ENCODE measurements at places on chromosomes 1 and 21. TPM values are rescaled to one million over a fixed set of nuclear protein-coding genes. Genes with fewer than 3 reads are reported as not detected.
A peak's percentile ranks its signal among the peaks of the same experiment; 100 is the strongest.

Gene OR2M3
- not detected for total RNA-seq

Gene TAS1R1
- total RNA-seq = not detected

Gene RHD
- total RNA-seq = not detected

Gene SH2D1B
- total RNA-seq = 0.76 TPM

Gene CFAP74
- total RNA-seq = not detected

Gene S100A7A
- not detected for total RNA-seq

Gene RCAN1
- 31.3 TPM for total RNA-seq

Gene CD101
- total RNA-seq = 1.3 TPM

GRCh38 chr21:41437729-41438128, 11.7 kb downstream of the MX1 start:
- H3K27ac ChIP-seq = no peak overlapping the region
- H3K4me3 ChIP-seq = no peak overlapping the region
- no peaks in the 10 kb centered on the region for H3K4me1 ChIP-seq
- H3K36me3 ChIP-seq = no peaks in the 10 kb centered on the region
- H3K27me3 ChIP-seq = no peaks in the 10 kb centered on the region

DNA sequence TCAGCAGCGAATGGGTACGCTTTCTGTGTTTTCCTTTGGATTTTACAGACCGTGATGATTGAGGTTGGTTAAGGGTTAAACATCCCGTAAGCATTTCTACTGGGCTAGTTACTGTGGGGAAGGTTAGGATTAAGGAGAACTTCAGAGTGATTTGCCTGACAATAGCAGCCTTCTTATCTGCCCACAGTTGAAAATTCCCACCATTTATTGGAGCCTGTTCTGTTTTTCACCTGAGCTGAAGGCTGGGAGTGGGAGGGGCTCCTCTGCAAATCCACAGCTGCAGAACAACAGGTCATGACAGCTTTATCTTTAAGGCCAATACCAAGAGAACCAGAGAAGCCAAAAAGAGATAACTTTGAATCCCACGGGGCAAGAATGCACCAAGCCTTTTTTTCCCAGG, 168.6 kb downstream of the KAZN start:
- H3K27me3 ChIP-seq = no peaks in the 10 kb centered on the region
- H3K27ac ChIP-seq = no peak overlapping the region
- H3K4me3 ChIP-seq = no peak overlapping the region
- no peak for DNase-seq

DNA sequence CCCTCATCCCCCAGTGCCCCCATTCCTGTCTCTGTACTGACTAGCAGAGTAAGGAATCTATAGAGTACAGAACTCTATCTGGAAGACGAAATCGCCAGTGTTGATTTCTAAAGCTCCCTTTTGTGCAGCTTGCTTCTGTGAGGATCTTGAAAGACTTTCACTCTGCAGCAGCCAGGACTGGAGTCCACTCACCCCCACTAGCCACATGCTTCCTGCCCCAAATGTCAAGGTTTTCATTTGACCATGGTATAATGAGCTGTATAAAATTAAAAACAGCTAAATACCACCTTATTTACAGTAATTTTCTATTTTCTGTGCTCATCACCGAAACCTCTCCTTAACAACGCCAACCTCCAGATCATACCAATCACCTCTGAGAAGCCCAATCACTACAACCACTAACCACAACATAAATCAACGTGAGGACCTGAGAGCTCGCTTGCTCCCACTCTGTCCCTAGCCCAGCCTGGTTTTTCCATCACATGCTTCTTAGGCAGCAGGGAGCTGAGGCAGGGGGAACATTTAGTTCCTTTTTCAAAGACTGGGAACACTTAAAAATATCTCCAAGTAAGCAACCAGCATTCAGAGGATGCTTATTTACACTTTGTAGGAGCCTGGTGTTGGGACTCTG, 56.1 kb upstream of the IRF2BP2 start:
- H3K27ac ChIP-seq = no peak overlapping the region
- no peaks in the 10 kb centered on the region for H3K27me3 ChIP-seq
- H3K4me3 ChIP-seq = no peak overlapping the region

DNA sequence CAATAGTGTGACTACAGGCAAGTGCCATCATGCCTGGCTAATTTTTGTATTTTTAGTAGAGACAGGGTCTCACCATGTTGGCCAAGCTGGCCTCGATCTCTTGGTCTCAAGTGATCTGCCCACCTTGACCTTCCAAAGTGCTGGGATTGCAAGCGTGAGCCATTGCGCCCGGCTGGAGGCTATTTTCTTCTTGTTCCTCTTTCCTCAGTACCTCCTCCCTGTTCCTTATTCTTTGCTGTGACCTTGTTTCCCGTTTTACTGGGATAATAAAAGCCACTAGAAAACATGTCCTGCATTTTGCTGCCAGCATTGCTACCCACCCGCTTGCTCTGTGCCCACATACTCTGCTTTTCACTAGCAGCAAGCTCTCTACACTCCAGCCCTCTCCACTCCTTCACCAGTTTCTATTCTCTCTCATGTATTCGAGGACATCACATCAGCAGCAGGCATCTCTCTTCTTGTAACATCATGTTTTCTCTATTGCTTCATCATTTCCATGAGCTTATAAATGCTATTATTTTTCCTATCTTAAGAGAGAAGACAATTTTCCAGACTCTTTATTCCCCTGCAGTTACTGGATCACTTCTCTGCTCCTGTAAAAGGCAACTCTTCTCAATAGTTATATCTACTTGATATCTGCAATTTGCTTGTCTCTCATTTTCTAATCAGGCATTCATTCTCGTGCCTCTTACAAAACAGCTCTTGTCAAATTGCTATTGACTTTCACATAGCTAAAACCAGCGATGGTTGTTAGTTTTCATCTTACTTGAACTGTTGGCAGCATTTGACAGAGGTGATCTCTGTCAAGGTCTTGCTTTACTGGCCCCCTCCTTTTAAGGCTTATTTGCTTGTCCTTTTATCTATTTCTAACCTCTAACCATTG, 34.5 kb upstream of the C21orf91 start:
- no peak overlapping the region for H3K4me3 ChIP-seq
- H3K36me3 ChIP-seq = no peaks in the 10 kb centered on the region

DNA sequence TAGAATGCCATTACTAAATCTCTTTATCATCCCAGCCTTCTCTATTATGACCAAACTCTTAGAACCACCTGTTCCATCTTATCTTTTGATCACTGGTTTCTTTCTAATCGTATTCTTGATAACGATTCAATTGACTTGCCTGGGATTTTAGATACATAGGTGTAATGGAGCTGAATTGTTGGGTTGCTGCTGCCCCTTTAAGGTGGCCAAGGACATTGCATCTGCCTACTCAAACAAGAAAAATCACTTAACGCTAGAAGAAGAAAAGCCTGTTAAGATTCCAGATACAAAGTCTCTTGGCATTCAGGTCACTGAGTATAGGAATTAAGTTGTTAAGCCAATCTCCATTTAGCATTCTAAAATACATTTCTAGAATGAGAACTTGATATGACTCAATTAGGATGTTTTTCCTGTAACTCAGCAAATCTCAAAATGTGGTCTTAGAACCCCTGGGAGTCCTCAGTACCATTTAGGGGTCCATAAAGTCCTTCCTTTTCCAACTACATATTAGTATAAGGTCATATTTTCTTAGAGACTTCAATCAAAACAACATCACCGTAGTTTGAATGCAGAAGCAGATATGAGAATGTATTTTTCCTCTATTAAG, 12.4 kb downstream of the NEXN start:
- no peaks in the 10 kb centered on the region for H3K4me1 ChIP-seq
- no peak overlapping the region for H3K4me3 ChIP-seq
- H3K27me3 ChIP-seq = no peaks in the 10 kb centered on the region
- H3K36me3 ChIP-seq = no peaks in the 10 kb centered on the region
- peak; percentile 39 for DNase-seq

GRCh38 chr1:241396747-241397681, 40.0 kb upstream of the RGS7 start:
- H3K4me1 ChIP-seq = no peaks in the 10 kb centered on the region
- H3K36me3 ChIP-seq = no peaks in the 10 kb centered on the region
- no peaks in the 10 kb centered on the region for H3K27me3 ChIP-seq
- no peak overlapping the region for H3K27ac ChIP-seq
- no peak overlapping the region for H3K4me3 ChIP-seq
- peak; percentile 64 for DNase-seq

- H3K27ac ChIP-seq = no peak overlapping the region
- peaks cover 2% of the 10 kb centered on the region for H3K27me3 ChIP-seq
- DNase-seq = no peak
- H3K36me3 ChIP-seq = no peaks in the 10 kb centered on the region
- no peak overlapping the region for H3K4me3 ChIP-seq
Measured at GRCh38 chr1:38331496-38332210, 285.1 kb upstream of the POU3F1 start.

DNA sequence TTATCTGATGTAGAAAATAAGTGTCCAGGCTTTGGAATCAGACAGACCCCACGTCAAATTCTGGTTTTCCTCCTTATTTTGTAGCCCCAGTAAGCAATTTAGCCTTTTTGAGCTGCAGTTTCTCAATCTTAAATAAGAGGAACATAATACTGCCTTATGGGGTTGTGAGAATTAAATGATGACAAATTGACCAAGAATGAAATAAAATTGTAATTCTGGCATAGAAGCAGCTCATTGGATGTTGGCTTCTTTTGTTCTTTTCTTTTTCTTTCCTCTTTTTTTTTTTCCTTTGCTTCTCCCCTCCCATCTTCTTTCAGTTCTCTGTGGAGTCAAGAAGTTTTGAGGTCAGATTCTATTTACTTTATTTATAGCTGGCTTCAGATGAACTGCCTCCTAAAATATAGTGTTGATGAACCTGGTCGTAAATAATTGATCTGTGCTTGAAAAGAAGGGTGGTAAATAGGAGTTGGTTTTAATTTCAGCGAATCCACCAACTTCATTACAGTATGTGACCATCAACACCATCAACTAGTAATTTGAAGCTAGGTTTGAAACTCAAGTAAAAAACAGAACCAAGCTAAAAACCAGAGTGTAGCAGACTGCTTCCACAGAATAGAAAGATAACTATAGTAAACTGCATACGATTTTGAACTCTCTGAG, 81.1 kb downstream of the CACHD1 start:
- no peaks in the 10 kb centered on the region for H3K27me3 ChIP-seq
- H3K27ac ChIP-seq = no peak overlapping the region
- H3K4me3 ChIP-seq = no peak overlapping the region
- peak; percentile 74 for DNase-seq
- H3K4me1 ChIP-seq = no peaks in the 10 kb centered on the region
- no peaks in the 10 kb centered on the region for H3K36me3 ChIP-seq

DNA sequence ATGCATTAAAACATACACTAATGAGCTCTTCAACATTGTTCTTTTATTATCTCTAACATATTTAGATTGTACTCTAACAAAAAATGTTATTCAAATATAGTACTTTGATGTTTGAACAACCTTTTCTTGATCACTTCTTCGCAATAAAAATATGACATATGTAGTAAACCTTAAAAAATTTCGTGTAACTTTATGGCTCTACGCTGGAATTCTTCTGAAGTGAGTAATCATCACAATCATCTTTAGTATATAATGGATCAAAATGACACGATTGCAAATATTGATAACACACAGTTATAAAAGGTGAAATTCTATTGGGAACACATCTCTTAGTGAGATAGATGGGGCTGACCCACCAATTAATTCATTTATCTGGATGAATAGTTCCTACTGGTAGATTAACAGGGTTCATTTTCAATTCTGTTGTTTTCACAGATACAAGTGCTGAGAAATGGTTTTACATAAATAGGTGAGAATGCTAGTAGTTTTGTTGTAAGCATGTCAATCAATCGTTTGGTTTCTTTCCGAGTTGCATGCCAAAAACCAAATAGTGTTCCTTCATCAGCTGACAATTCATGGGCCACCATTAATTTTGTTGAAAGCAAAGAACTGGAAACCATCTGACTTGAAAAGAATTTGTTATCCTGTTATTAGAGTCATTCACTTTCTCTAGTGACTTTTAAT, 1.5 kb upstream of the ZMPSTE24 start:
- H3K36me3 ChIP-seq = peaks cover 8% of the 10 kb centered on the region
- no peak overlapping the region for H3K27ac ChIP-seq
- H3K4me1 ChIP-seq = peaks cover 3% of the 10 kb centered on the region
- no peak for DNase-seq
- peak overlapping the region; percentile 97 for H3K4me3 ChIP-seq

DNA sequence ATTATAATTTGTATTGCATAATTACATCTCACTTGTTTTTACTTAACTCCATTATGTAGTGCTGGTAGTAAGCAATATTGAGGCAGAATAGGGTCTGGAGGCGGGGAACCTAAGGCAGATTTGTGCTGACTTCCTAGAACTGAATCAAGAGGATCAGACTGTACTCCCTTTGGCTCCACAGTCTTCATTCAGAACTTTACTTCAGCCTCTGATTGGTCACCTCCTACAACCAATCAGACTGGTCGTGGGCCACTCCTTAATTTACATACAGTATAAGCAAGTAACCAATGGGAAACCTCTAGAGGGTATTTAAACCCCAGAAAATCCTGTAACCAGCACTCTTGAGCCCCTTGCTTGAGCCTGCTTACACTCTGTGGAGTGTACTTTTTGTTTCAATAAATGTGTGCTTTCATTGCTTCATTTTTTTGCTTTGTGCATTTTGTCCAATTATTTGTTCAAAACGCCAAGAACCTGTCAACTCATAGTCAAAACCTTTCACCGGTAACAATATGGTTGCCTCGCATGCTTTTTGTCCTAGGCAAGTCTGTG, 31.6 kb downstream of the ZBTB8OS start:
- H3K4me1 ChIP-seq = no peaks in the 10 kb centered on the region
- H3K36me3 ChIP-seq = no peaks in the 10 kb centered on the region
- H3K27me3 ChIP-seq = no peaks in the 10 kb centered on the region

GRCh38 chr1:145961425-145962156, 2.8 kb downstream of the ANKRD34A start:
- no peaks in the 10 kb centered on the region for H3K27me3 ChIP-seq
- H3K36me3 ChIP-seq = no peaks in the 10 kb centered on the region
- peak; percentile 78 for DNase-seq

- peak; percentile 29 for DNase-seq
- H3K36me3 ChIP-seq = no peaks in the 10 kb centered on the region
- no peaks in the 10 kb centered on the region for H3K4me1 ChIP-seq
- H3K27me3 ChIP-seq = peaks cover 2% of the 10 kb centered on the region
- no peak overlapping the region for H3K4me3 ChIP-seq
Measured at GRCh38 chr1:155113450-155113980, 14.2 kb upstream of the EFNA1 start.

- H3K36me3 ChIP-seq = no peaks in the 10 kb centered on the region
- no peak for DNase-seq
- no peaks in the 10 kb centered on the region for H3K27me3 ChIP-seq
- H3K4me3 ChIP-seq = no peak overlapping the region
Measured at GRCh38 chr1:21322681-21323016, 32.4 kb upstream of the ECE1 start.

- no peak overlapping the region for H3K27ac ChIP-seq
- H3K27me3 ChIP-seq = no peaks in the 10 kb centered on the region
- H3K36me3 ChIP-seq = no peaks in the 10 kb centered on the region
- no peak overlapping the region for H3K4me3 ChIP-seq
Measured at GRCh38 chr1:172140072-172140471, 280.4 kb upstream of the C1orf105 start.

Data from kidney (tissue), 22 donors.